ENCODE measurements at places on chromosomes 7 and 10.

GRCh38 chr10:86357676-86358075, 8.9 kb downstream of the GRID1 start:
- DNase-seq: no peak

DNA sequence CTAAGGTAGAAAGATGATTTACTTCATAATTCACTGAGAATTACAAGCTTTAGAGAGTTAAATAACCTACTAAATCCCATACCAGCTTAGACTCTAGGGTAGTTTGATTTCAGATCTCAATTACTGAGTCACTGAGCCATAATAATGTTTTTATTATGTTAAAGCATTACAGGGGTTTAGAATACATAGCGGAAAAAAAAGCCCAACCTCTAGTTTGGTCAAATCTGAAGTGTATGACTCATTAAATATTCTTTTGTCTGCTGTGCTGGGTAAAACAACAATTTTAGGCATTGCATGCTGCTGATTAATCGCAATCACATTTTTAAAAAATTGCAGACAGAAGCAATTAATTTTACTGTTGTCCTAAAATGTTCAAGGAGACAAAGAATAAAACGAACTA, 48.5 kb downstream of the MALRD1 start:
- DNase-seq: no peak

DNA sequence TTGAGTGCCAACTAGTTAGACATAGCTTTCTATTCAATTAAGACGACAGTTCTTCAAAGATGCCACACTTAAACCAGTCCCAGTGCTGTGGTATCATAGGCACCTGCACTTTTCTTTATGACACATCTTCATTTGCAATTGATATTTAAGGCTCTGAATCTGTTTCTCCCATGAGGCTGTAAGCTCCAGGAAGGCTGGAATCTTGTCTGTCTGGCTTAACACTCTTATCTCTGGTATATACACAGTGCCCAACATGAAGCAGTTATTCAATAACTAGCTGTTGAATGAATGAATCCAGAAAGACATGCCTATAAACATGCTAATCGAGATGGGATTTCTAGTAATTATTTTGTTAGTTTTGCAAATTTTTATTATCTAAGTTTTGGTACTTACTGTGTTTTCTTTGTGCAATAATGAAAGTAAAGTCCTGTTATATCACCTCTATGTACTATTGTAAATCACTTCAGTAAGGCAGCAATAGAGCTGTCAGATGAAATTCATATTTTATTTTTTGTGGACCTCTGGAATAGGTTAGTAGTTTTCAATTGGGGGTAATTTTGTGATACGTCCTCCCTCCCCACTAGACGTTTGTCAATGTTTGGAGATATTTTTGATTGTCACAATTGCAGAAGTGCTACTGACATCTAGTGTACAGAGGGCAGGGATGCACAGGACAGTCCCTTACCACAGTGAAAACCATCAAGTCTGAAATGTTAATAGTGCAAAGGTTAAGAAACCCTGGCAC, 51.3 kb upstream of the STEAP4 start:
- DNase-seq: no peak

DNA sequence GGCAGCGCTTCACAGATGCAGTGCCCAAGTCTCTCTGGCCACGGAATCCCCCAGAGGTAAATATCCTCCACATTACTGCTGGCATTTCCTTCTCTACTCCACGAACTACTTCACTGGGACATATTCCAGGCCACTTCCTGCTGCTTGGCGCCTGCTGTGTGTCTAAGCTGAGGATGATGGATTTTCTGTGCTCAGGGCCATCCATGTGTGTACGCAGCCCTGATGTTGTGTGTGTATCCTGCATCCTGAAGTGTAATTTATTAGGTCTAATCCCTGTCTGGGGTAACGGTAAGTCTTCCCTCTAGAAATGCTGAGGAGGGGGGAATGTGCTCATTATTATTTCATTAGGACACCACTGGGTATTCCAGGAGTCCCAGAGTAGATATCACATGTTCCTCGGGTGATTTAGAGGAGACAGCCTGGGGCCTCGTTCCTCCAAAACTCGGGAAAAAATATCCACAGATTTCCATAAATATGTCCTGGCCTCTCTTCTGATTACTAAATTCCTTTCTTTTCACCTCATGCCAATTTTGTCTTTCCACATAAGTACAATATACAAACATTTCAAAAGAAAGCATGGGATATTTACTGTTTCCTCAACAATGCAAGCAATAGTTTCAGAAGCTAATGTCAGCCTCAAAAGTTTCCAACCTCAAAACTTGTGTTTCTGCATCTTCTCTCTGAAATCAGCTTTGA, 25.5 kb upstream of the HABP2 start:
- DNase-seq: no peak

- DNase-seq: no peak
Measured at GRCh38 chr7:32289651-32290414, 200.3 kb downstream of the LSM5 start.

DNA sequence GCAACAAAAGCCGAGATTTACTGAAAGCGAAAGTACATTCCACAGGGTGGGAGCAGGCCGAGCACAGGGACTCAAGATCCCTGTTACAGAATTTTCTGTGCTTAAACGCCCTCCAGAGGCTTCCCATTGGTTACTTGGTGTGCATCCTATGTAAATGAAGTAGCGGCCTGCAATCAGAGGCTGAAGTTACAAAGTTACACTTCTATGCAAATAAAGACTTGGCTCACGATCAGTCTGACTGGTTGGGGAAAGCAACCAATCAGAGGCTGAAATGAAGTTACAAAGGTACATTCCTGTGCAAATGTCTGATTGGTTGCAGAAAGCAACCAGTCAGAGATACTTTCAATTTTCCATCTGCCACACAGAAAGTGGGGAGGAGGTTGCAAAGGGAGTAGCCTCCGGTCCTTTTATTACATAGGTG, 4.1 kb downstream of the ACBD7 start:
- DNase-seq: no peak

DNA sequence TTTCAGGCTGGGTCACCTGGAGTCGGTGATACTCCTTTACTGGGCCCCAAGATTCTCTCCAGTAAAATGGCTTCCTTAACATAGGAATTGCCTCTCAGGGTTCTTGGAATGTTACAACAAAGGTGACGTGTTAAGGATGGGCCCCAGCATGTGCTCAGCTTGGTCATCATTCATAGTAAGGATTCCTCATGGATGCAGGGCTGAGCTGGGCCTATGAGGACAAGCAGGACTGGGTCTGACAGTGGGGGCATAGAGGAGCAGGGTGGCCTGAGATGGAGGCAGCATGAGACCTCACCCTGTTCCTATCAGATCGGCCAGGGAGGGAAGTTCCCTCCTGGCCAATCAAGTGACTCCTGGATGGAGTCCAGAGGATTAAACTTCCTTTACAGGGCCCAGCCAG, 12.8 kb upstream of the MBL2 start:
- no peak for DNase-seq

DNA sequence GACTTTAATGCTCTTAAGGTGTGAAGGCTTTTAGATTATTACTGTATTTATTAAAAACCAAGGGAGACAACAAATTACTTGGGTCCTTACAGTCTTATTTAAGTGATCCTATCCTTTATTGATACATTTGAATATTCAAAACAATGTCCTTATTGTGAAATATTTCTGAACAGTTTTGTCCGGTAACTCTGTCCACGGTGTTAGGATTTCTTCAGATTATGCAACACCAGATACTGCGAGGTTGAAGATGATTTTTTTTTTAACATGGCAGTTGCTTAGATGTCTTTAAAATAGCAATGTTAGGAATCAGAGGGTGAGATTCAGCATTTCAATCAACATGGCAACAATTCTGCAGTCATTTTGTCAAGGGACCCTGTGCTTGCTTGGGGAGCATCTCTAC, 176.5 kb downstream of the CSTF2T start:
- no peak for DNase-seq

DNA sequence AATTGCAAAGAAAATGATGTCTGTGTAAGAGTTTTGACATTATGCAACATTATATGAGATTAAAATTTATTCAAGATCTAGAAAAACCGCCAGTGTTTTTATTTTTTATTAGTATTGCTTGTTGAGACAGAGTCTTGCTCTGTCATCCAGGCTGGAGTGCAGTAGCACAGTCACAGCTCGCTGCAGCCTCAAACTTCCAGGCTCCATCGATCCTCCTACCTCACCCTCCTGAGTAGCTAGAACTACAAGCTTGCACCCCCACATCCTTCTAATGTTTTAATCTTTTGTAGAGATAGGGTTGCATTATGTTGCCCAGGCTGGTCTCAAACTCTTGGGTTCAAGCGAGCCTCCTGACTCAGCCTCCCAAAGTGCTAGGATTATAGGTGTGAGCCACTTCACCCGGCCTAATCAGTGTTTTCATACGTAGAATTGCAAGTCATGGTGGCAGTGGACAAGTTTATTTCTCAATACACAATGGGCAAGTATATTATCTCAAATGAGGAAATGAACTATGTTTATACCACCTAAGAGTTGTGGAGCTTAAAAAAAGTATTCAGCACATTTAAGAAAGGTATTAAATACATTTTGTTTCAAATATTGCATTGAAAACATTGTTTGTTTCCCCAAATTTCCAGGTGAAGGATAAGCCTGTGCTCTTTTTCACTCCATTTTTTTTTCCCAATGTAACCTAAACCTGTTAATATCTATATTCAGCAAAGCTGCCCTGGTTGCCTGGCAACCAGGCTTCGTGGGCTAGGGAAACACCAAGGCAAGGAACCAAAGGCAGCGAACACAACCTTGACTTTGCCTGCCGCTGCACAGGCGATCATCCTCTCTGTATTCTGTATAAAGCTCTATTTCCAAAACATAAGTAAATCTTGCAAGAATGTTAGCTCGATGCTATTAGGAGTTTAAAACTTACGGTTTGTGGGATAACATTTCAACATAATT, 163.9 kb downstream of the CACNB2 start:
- DNase-seq: no peak

DNA sequence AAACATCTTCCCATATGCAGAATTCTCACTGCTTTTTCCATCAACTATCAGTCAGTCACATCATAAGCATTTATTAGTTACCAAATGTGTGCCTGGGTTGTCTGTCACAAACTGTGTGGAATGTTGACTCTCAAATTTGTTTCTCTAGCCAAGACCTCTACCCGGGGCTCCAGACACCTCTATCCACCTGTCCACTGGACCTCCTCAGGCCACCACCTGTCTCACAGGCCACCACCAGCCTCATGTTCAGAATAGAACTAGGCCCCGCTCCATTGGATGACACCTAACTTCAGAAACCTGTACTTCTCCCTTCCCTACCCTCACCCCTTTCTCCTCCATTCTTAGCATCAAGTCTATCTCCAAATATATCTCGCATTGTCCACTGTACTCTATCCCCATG, 176.9 kb downstream of the CHN2 start:
- no peak for DNase-seq

DNA sequence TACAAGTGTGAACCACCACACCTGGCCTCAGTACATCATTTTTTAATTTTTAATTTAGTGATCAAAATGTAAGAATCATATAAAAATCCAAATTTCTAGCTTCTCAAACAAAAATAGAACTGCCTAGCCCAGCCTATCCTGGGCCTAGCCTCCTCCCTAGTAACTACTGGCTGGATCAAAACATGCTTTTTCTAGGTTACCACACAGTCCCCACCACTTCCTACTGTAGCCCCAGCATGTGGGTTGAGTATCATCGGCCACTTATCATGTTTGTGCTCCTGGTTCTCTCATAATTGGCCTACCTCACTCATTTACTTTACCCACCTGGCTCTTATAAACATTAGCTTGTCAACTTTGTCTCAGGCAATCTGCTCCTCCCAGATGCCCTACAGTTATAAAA, 52.9 kb downstream of the DNAJC12 start:
- DNase-seq: no peak

GRCh38 chr7:105916603-105917002, 40.2 kb upstream of the ATXN7L1 start:
- DNase-seq: no peak

DNA sequence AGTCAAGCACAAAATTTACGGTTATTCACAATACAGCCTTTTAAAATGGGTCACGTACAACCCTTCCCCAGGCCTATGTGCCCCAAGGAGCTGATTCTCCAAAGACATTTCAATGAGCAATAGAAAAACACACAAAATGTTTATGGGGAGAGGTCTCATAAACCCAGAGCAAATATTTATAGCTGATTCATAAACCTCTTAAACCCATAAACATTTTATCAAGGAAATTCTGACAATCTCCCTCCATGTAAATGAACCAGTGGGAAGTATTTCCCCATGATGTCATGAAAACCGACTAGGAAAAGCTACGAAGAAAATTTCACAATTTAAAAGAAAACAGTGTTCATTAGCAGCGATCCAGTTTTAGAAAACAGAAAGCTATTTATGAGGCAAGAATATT, 36.0 kb downstream of the SFMBT2 start:
- DNase-seq: no peak

DNA sequence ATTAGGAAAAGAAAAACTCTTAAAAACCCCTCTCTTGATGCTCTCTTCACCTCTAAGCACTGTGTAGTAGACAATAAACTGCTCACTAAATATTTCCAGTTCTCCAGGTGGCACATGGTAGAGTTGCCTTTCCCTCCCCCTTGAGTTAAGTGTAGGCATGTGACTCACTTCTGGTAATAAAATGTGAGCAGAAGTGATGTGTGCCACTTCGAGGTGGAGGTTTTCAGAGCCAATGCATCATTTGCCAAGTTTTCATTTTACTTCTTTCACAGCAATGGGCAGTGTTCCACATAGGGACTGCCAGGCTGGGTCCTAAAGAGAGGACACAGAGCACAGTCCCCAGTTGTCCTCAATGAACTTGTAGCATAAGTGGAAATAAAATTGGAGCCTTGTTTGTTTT, 131.6 kb upstream of the NPY start:
- no peak for DNase-seq

DNA sequence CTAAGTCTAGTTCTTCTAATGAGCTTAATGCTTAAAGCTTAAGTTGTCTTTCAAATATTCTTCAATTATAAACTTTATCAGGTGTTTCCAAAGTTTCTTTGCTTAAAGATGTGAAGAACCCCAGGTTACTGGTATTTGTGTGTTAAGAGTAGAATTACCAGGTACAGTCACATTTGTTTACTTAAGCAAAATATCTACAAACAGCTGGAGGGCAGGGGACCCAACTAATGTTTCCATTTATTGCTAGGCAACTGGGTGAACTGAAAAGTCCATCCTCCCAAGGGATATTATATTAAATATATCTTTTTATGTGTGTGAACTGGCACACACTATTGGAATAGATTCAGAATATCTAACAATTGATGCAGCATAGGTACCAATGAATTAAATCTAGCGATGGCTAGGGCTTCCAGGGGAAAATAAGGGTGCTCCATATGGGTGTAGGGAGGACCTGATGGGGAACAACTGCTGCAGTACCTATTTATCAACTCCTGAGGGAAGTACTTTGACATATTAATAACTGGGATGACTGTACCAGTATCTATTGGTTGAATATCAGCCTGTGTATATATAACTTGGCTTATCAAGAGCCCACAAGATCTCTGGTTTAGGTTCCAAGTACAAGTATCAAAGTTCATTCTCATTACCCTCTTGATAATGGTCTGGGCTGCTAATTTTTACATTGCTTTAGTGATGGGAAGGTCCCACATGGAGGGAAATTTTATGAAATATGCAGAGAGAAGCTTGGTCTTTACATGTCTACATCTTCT, 10.3 kb upstream of the AGR3 start:
- no peak for DNase-seq

Data from SK-N-DZ (cell line).